Activated naive CD8-positive, alpha-beta T cell treated with anti-CD3 and anti-CD28 coated beads, Interleukin-2, amount 10 ng/mL, durations not matched to agents 7 days and 5 days (primary cell): ENCODE measurements at places on chromosomes 6 and 20. TPM values are rescaled to one million over a fixed set of nuclear protein-coding genes. Genes with fewer than 3 reads are reported as not detected.

- DNase-seq, result no peak
Observed at GRCh38 chr6:154615483-154616025, 105.1 kb upstream of the CNKSR3 start.

Gene MOXD1
- not detected for total RNA-seq

Gene PLA2G7
- total RNA-seq, result 7.5 TPM

Gene WRNIP1
- 45.4 TPM for total RNA-seq
